ENCODE measurements at places on chromosomes 16 and 17. TPM values are rescaled to one million over a fixed set of nuclear protein-coding genes. Genes with fewer than 3 reads are reported as not detected.

Gene CACNA1G
- total RNA-seq, result 0.49 TPM

GRCh38 chr16:27291106-27291505 is 22.5 kb upstream of the NSMCE1 start:
- DNase-seq, result no peak

GRCh38 chr17:50059256-50059655 is 3.3 kb downstream of the ITGA3 start:
- DNase-seq, result peak; percentile 48

Gene NPIPB6
- total RNA-seq, result not detected

GRCh38 chr17:41178843-41179616 is 1.0 kb upstream of the KRTAP4-2 start:
- no peak for DNase-seq

- peak; percentile 88 for DNase-seq
Measured at GRCh38 chr17:32909787-32910369, 18.1 kb upstream of the TMEM98 start.

- no peak for DNase-seq
Measured at GRCh38 chr16:5235119-5235518, 137.5 kb upstream of the EEF2KMT start.

GRCh38 chr16:17331071-17331607 is 139.6 kb downstream of the XYLT1 start:
- DNase-seq, result no peak

Gene SCNN1G
- total RNA-seq, result 6.5 TPM

DNA sequence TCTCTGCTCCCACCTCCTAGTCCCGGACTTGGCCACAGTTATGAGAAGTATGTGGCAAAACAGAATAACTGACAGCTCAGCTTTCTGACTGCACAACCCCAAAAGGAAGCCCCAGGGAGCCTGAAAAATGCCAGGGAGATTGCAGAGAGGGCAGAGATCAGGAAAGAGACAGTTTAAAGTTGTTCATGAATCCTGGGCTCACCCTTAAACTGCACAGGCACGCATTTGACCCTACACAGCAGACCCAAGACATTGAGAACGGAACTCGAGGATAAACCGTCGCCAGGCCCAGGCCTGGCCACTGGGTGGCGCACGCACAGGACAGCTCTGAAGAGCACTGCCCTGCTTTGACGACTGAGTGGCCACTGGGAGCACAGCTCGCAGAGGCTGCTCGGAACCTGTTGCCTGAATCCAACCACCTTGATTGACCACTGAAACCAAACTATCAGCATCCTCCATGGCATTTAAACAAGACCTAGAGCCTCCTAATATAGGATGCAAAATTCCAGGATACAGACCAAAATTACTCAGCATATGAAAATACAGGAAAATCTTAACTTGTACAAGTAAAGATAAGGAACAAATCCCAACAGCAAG is 114.0 kb downstream of the C16orf95 start:
- DNase-seq, result peak; percentile 6

Gene RNF222
- total RNA-seq, result not detected

DNA sequence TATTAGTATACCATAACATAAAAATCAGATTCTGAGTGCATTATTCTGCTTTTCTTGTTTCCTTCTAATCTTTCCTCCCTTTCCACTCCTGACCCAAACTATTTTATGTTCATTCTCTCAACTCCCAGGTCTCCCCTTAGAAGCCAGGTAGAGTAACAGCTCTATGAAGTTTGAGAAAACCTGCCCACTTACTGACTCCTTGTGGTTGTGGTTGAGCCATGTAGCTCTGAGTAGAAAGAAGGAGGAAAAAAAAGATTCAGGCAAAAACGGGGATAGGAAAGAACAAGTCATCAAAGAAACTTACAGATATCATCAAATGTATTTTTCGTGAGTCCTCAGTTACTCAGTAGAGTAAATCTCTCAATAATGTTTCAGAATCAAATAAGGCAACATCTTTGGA is 216.7 kb downstream of the PMP22 start:
- DNase-seq, result no peak

Gene TRAF7
- 44.3 TPM for total RNA-seq

Gene ARHGDIG
- total RNA-seq, result not detected

- DNase-seq, result no peak
Measured at GRCh38 chr17:73588891-73589290, 55.4 kb downstream of the SDK2 start.

Data from thyroid gland (tissue), 4 donors.